Liver (tissue), 10 donors: ENCODE measurements at places on chromosomes 1 and 21. TPM values are rescaled to one million over a fixed set of nuclear protein-coding genes. Genes with fewer than 3 reads are reported as not detected.

GRCh38 chr1:183236158-183236725 lies 50.2 kb downstream of the LAMC2 start:
- DNase-seq: no peak

DNA sequence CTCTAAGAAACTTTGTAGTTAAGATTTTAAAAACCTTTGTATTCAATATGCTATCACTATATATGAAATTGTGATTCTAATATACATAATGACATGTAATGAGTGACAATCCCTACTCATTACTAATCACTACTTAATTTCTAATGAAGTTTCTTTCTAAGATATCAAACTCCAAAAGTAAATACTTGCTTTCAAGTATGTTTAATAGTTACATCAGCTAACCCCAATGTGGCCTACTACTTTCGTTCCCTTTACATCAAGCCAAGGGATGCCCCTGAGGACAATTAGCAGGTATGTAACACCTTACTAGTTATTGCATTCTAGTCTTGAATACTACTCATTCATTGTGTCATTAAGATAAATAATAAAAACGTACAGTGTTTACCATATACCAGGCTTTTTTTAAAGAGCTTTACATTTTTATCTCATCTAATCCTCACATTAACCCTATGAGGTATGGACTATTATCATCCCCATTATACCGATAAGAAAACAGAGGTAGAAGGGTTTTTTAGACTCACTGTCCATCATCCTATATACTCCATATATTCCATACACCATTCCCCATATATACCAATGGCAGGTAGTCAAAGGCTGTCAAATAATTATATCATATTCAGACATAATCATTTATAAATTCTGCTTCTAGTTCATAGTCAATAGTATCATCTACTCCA lies 4.2 kb downstream of the PPP1R15B start:
- no peak for DNase-seq

DNA sequence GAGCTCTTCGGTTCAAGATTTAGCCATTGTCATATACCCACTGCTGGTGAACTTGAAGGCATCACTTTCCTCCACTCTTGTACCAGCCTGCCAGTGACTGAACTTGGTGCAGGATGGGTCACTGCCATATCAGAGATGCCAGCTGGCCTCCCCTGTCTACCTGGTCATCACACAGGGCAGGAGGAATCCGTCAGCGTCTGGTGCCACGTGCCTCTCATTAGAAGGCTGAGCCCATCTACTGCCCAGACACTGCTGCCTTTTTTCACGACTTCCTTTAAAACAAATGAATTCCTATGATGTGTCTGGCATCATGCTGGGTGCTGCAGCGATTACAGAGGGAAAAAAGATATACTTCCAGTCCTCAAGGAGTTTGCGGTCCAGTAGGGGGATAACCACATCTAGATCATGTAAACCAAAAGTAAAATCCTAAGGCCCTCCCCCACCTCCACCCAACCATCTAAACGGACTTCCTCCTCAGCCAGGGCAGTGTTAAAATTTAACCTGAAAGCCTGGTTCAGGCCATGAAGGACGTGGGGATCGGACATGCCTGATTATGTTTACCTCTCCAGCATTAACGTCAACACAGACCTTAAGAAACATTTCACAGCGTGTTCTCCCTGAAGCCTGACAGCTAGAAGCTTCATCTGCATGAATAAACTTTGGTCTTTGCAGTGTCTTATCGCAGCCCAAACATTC lies 29.2 kb upstream of the PDE9A start:
- no peak for DNase-seq

- DNase-seq: no peak
These were observed 19.8 kb upstream of the DDAH1 start for GRCh38 chr1:85484716-85485115.

The RPAP2 gene
- total RNA-seq: 4.9 TPM

- DNase-seq: no peak
These were observed 10.9 kb downstream of the ROR1 start for GRCh38 chr1:63784489-63785390.

The CELSR2 gene
- 1.6 TPM for total RNA-seq

DNA sequence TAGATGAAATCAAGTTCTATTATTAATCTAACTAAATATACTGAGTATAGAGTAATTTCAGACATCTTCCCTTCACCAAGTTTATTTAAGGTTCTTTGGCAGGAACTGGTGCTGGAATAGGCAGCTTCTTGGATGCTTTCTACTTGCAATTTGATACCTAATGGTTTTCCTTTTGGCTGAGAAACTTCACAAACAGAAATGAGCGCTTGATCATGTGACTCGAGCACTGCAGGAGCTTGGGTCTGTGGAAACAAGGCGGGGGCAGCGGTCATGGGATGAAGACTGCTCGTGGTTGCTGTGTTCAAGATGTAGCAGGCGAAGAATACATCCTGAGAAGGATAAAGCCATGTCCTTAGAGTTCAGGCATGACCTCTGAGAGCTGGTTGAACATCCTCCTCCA lies 136.8 kb downstream of the PTPRC start:
- DNase-seq: no peak

The SELE gene
- 0.09 TPM for total RNA-seq

The ABL2 gene
- total RNA-seq: 7.8 TPM

DNA sequence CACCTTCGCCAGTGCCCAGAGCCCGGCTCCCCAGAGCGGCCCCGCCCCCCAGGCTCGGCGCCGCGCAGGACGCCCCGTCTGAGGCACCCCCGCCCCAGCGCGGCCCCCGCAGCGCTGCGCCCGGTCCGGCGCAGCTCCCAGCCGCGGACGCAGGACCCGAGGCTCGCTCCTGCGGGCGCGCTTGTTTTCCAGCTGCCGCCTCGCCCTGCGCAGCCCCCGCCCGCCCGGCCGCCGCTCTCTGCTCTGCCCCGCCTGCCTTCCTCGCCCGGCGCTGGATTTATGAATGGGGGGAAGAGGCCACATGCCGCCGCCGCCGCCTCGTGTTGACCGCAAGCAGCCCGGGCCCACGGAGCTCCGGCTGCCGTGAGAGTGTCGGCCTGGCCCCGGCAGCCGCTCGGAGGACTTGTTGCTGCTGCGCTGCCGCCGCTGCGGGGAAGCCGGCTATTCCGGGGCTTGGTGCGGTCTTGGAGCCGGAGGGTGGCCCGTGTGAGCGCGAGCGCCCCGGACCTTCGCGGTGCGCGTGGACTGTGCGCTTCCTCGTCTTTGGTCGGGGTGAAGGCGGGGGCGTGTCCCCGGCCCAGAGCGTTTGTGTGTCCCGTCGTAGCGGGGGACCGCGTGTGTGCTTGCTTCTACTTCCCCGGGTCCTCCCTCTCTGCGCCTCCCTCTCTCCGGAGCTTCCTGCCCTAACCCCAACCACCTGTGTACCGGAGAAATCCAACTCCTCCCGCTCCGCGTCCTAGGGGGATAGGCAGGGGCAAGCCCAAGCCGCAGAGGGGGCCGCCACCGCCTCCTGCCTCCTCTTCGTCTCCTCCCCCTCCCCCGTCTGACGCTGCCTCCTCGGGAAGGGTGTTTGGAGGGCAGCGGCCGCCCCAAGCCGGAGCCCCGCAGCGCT lies 736 bp downstream of the KCNC4 start:
- peak; percentile 38 for DNase-seq

DNA sequence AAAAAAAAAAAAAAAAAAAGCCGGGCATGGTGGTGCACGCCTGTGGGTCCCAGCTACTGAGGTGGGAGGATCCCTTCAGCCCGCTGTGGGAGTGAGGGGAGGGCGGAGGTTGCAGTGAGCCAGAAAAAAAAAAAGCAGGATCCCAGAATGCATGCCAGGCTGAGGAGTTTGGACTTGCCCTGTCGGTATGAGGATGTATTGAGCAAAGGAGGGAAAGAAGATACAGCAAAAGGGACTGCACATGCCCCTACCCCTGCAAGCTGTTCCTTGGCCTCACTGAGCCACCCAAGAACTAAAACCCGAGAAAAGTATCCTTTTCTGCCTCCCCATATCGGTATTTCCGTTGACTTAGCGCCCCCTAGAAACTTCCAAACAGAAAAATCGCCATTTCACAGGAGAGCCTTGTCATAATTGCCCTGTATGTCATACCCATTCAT lies 1.3 kb upstream of the GPATCH4 start:
- DNase-seq: no peak

The COA7 gene
- total RNA-seq: 14.1 TPM

GRCh38 chr1:185376288-185376687 lies 59.2 kb upstream of the IVNS1ABP start:
- no peak for DNase-seq

DNA sequence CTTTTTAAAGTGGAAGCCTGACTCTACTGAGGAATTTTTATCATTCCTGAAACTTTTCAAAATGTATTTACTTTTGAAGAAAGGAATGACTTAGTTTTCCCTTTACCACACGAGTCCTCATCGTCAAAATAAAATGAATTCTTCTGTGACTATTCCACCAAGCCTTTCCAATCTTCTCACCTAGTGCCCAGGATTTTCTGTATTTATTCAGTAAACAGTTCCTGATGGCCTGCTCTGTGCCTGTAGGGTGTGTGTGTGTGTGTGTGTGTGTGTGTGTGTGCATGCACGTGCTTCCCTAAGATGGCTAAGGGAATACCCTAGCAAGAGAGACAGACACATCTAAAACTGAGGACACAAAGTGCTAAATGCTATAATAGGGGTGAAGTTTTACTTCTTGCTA lies 395.0 kb upstream of the USP24 start:
- no peak for DNase-seq

The PLPPR4 gene
- total RNA-seq: 0.17 TPM

- no peak for DNase-seq
These were observed 29.0 kb downstream of the NFYC start for GRCh38 chr1:40720493-40720892.

- DNase-seq: no peak
These were observed 37.0 kb downstream of the SLC9A1 start for GRCh38 chr1:27117733-27118439.
